NCI-H1436 (cell line): ENCODE measurements at places on chromosomes 13 and 19.
A peak's percentile ranks its signal among the peaks of the same experiment; 100 is the strongest.

DNA sequence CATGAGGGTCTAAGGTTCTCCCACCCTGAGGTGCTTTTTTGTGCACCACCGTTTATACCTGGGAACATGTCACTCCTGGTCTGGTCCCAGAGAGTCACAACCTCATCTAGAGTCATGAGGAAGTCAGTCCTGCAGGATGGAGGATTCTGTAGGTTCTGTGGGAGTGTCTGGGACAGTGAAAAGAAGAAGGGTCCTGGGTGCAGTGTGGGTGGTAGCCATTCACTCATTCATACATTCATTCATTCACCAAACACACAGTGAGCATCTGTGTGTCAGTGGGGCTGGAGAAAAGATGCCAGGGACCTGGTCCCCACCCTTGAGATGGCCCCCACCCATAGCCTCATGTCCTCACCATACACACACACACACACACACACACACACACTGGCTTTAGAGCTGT, 8.7 kb upstream of the CEACAM18 start:
- DNase-seq, result no peak

DNA sequence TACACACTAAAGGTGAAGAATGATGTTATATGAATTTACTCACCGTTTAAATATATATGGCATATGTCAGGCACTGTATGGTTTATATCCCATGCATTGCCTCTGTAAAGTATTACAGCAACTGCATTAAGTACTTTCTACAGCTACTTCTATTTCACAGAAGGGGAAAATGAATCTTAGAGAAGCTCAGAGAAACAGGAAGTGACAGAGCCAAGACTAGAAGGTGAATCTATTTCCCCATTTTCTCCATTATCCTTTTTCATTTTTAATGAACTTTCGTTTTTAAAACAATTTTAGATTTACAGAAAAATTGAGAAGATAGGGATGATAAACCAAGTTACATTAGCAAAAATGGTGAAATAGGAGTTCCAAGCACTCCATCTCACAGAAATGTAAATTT, 863.3 kb downstream of the UQCRFS1 start:
- DNase-seq, result no peak

DNA sequence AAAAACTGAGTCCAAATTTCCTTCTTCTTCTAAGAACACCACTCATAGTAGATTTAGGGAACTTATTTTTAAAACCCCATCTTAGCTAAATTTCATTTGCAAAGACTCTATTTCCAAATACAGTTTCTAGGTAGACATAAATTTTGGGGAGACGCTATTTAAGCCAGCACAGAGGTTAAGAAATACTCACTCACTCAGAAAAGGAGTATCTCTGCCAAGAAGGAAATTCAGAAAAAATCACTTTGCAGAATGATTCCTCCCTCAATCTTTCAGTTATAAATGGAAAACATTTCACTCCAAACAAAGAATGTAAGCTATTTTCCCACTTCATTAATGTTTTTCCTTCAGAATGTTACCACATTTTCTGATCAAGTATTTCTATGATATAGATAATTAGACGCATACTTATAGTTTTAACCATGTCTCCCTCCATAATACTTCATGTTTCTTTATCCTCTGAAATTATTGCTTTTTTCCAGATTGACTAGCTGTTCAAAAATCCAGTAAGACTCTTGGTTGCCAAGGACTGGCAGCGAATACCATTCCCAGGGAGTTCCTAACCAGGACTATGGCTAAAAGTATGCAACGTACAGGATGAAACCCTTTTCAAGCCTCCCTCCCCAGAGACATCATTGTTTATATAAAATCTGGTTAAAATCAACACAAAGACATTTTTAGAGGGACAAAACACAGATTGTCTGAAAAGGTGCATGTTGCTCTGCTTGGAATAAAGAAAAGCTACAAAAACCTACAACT, 52.5 kb upstream of the RXFP2 start:
- no peak for DNase-seq

DNA sequence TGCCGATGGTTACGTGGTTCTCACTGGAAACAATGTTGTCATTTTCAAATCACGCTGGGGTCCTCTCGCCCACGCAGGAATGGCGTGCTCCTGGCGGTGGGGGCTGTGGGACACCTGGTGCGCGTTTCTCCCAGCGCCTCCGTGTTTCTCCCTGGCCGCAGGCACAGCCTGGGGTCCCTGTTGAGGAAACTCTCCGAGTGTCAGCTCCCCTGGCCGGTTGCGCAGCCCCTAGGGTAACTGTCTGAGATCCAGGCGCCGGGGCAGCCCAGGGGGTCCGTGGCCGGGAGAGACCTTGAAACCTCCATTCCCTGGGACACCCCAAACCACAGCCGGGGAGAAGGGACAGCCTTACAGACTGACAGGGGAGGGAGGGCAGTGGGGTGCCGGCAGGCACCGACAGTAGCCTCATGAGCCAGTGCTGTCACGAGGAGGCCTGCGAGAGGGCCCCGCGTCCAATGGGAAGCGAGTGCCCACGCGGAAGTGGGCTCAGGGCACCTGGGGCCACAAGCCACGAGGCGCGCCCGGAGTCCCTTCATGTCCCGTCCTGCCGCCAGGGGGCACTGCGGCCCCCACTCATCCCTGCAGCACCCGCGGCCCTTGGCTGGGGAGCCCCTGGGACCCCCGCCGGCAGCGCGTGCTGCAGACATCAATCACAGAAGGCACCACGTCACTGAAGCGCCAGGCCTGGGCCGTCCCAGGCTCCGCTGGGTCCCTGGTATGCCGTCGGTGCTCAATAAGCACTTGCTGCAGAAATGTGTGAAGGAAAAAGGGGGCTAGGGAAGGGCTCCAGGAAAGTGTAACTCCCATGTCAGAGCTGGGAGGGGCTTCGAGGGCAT, 9.5 kb downstream of the ADAMTSL5 start:
- peak; percentile 52 for DNase-seq

DNA sequence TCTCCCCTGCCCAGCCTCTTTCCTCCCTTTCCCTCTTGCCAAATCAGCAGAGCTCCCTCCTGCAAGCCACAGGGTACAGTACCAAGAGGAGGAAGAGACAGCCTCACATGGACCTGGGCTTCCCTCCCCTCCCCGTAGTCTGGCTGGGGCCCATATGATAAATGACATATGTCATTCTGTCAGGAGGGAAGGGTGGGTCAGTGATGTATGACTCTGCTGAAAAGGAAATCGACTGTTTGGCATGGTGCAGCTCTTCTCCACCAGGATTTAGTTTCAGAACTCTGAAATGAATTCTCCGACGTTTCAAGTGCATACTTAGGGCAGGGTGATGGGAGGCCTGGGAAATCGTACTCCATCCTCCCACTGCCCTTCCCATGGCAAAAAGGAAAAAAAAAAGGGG, 9.8 kb downstream of the TSHZ3 start:
- no peak for DNase-seq

DNA sequence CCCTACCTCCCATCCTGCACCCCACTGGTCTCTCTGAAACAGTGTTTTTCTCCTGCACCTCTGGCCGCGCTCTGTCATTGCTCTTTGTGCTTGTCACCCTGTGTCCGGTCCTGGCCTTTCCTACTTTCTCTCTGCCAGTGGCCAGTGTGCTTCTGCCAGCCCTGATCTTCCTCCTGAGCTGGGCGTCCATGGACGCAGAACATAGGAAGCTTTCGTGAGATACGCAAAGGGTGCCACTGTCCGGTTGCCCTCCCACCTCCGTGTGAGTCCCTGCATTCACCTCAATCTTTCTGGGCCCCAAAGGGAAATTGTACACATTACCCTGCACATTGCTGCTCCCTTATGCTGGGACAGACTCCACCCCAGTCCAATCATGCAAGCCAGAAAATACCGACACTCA, 105.7 kb upstream of the SOX1 start:
- DNase-seq, result no peak

- no peak for DNase-seq
Measured at GRCh38 chr19:771332-771785, 20.4 kb downstream of the MISP start.

- no peak for DNase-seq
Measured at GRCh38 chr13:49503951-49504350, 8.2 kb downstream of the PHF11 start.

DNA sequence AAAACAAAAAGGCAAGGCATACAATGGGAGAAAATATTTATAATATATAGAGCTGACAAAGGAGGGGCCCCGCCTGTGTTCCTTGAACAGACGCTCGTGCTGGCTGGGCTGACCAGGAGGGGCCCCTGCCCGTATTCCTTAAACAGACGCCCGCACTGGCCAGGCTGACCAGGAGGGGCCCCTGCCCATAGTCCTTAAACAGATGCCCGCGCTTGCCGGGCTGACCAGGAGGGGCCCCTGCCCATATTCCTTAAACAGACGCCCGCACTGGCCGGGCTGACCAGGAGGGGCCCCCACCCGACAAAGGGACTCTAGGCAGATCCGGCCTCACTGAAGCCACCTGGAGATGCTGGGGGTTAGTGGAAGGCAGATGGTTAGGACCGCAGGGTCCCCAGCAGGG, 9.3 kb downstream of the ADPRHL1 start:
- no peak for DNase-seq

- no peak for DNase-seq
Measured at GRCh38 chr19:56617531-56617930, 22.4 kb downstream of the ZNF71 start.

GRCh38 chr19:30955112-30956104, 393.8 kb downstream of the TSHZ3 start:
- no peak for DNase-seq

GRCh38 chr19:2394442-2395292, 32.7 kb downstream of the TIMM13 start:
- DNase-seq, result no peak

- peak; percentile 5 for DNase-seq
Measured at GRCh38 chr19:44512326-44513298, 12.3 kb upstream of the ZNF180 start.

DNA sequence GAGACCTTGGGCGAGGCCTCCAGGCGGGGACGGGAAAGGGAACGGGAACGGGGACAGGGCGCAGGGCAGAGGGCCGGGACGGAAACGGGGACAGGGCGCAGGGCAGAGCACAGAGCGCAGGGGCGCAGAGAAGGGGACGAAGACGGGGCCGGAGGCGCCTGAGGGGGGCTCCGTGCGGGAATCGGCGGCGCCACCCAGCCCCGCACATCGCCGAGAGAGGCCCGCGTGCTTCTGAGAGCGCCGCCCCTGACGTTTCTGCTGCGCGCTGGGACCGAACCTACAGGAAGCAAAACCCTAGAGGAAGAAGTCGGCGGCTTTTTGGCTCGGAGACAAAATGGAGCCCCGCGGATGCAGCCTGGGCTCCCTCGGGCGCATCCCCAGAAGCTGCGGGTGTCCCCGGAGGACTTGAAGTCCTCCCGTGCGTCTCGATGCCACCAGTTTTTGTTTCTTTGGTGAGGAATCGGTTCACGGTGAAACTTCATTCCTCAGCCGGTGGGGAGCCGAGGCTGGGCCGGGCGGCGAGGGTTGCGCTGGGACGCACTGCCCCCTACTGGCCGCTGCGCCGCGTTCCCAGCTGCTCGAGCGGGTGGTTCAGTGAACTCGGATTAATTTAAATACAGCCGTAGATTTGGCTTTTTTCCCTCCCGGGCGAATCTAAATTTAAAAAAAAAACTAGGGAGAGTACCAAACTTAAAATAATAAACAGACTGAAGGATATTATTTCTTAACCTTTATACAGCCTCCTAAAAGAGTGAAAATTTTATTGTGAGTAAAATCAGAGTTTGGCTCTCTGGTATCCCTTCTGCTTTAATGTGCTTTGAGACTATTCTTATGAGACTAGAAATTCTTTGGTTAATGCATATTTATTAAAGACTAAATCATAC, 350.0 kb upstream of the ARGLU1 start:
- DNase-seq, result peak; percentile 38

DNA sequence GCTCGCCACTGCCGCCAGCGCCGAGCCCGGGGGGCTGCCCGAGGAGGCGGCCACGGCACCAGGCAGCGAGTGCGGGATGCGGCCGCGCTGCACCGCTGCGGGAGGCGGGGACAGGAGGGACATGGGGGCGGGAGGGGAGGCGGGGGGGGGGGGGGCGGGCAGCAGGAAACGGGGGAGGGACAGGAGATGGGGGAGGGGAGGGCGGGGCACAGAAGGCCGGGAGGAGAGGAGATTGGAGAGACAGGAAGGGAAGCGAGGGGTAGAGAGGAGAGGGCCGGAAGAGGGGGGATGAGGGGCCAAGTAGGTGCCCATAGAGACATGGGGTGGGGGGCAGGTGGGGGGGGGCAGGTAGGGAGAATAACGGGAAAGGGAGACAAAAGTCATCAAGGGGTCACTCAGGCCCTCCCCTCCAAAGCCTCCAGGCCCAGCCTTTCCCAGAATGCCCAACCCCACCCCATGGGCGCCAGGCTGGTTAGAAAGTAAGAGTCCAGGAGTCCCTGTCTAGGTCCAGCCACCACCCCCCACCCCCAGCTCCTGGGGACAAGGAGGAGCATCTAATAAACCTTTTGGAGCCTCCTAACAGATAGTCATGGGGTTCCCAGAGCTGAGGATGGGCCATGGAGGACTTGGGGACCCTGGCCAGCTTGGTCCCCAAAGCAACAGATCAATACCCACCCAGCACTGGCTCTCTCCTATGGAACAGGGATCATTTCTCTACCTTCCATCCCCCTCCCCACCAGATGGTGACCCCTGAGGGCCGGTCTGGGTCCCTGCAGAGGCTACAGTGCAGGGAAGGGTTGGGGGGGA, 9.5 kb downstream of the NR2F6 start:
- DNase-seq, result peak; percentile 39

DNA sequence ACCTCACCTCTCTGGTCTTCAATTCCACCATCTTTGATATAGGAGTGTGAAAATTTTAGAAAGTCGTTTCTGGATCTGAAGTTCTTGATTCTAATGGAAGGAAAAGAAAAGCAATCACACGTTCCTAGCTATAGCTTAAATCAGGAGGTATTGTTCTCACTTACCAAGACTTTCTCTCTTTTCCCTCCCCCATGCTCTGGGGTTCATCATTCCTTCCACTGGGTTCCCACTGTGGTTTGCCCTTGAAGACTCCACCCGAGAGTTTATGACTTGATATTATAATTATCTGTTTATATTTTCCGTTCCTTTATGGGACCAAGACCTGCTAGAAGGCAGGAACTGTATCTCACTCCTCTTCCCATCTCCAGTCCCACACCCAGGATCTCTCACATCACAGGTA, 76.6 kb downstream of the AKAP11 start:
- no peak for DNase-seq

DNA sequence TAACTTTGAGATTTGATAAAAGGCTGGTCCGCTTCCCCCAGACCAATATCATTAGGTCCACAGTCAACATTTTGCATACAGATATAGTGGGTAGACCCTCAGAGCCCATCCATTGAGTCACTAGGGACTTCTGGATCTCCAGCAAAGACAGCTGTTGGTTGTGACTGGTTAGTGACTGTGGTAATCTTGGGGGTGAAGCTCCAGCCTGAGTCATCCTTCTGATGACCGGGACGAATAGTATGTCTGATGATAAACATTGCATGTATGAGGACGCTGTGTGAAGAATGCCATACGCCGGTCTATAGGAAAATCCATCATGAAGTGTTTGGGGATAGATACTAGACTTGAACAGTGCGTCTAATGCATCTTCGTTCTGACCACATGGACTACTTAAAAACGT, 307.0 kb downstream of the UQCRFS1 start:
- no peak for DNase-seq

DNA sequence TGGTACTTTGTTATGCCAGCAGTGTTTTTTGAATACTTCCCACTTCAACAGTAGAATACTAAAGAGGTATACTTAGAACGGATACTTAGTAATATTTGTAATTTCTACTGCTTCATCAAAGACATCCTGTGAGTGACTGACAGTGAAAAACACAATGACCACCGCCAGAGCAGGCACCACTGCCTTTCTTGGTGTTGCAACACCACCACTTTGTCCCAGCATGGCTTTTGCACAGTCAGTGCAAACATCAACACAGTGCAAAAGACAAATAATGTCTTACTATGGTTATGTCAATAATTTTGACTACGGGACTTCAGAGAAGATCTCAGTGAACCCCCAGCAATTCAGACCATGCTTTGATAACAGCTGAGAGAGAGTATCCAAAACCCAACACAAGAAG, 220.5 kb downstream of the RBM26 start:
- DNase-seq, result no peak

GRCh38 chr19:39325778-39326665, 5.4 kb upstream of the LRFN1 start:
- DNase-seq, result no peak
